ENCODE measurements at places on chromosomes 3 and 15.

DNA sequence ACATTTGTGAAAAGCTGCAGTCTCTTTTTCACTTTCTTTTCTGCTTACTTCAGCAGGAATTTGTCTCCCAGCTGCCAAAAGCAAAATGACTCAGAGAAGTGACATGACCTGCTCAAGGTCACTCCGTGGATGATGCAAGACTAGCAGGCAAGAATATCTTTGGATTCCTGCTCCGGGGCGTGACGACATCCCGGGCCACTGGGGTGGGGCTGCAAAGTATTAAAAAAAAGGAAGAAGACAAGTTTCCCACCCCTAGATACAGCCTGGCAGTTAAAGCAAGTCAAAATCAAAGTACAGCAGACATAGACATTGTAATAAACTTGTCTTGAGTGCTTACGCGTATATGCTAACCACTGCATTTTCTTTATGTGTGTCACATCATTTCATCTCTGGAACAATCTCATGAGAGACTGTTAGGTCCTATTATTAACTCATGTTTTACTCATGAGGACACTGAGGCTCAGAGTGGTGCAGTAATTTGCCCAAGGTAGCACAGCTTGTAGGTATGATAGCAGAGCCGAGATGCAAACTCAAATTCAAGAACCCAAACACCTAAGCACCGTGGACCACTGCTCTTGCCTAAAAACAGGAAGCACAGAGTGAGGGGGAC, 485.2 kb upstream of the PROK2 start:
- DNase-seq: no peak

GRCh38 chr3:17632401-17633100, 109.9 kb downstream of the TBC1D5 start:
- no peak for DNase-seq

GRCh38 chr3:194296454-194297263, 54.5 kb downstream of the CPN2 start:
- no peak for DNase-seq

DNA sequence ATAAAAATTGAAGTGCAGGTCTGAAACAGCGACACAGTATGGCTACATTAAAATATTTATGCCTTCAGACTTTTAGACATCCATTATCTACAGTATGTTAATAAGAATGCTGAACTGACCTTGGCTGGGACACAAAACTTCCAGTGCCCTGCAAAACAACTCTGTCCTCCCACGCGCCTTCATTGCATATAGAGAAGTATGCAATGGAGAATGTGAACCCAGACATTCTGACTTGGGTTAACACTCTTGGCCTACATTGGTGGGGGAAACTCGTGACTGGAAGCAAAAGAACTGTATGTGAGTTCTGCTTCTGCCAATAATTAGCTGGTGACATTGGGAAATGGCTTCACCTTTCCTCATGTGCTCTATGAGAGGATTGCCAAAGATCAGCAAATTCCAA, 110.5 kb upstream of the SLC24A5 start:
- no peak for DNase-seq

- no peak for DNase-seq
These were observed 429.5 kb downstream of the OCA2 start for GRCh38 chr15:27669641-27670040.

DNA sequence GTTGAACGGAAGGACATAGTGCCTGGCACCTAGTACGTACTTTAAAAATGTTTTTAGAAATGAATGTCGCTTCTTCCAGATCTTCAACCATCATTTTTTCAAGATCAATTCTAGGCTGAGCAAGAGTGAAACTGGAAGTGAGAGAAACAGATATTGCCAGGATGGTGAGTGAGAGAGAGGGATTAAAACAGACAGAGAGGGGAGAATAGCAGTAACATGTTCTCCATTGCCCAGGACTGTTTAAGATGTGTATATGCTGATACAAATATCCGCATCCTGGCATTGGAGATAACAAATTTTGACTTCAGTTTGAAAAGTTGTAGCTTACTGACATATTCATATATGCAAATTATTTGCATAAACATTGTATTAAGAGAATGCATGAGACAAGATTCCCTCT, 1156.1 kb downstream of the TBL1XR1 start:
- DNase-seq: no peak

DNA sequence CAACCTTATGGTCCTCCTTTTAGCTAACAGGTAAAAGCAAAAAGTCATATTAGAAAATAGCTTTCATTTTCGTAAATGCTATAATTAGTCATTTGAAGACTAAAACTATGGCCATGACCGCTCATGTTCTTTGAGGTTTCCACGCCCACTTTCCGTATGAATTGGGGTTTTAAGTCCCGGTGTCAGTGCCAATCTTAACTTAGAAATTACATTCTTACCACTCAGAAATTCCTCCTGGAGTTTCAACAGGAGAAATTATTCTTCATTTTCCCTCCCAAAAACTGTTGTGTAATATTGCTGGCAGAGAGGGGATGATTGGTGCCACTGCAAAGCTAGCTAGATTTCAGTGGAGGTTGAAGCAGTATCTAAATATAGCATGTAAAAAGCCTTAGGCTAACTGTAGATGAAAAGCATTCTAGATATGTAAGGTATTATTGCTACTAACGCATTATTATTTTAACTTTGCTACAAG, 71.0 kb upstream of the MDFIC2 start:
- DNase-seq: no peak

GRCh38 chr3:23923786-23924185, 6.9 kb downstream of the RPL15 start:
- no peak for DNase-seq

DNA sequence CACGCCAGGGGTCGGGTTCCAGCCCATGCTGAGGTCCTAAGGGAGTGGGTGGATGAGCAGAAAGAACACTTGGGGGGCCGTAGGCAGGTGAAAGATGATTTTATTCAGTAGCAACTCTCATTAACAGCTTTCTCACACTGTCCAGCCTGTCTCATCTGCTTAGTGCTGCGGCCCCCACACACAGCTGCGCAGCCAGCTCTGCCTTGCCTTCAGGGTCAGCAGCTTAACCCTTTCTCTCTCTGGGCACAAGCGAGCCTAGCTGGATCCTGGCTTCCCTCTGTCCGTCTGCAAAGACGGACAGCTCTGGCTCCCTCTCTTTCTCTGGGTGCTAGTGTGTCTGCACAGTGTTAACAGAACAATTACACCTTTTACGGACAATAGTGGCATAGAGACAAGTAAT, 21.3 kb downstream of the NPAP1 start:
- no peak for DNase-seq

- no peak for DNase-seq
These were observed 42.7 kb upstream of the BLM start for GRCh38 chr15:90674476-90674875.

GRCh38 chr15:90001062-90001682, at the start of gene ZNF710:
Gene ZNF710 (plus strand): TSS chr15:90001324. CDS start chr15:90067138, 65,814 bp downstream.
- no peak for DNase-seq

- DNase-seq: no peak
These were observed 217.3 kb upstream of the LRRFIP2 start for GRCh38 chr3:37391679-37392078.

DNA sequence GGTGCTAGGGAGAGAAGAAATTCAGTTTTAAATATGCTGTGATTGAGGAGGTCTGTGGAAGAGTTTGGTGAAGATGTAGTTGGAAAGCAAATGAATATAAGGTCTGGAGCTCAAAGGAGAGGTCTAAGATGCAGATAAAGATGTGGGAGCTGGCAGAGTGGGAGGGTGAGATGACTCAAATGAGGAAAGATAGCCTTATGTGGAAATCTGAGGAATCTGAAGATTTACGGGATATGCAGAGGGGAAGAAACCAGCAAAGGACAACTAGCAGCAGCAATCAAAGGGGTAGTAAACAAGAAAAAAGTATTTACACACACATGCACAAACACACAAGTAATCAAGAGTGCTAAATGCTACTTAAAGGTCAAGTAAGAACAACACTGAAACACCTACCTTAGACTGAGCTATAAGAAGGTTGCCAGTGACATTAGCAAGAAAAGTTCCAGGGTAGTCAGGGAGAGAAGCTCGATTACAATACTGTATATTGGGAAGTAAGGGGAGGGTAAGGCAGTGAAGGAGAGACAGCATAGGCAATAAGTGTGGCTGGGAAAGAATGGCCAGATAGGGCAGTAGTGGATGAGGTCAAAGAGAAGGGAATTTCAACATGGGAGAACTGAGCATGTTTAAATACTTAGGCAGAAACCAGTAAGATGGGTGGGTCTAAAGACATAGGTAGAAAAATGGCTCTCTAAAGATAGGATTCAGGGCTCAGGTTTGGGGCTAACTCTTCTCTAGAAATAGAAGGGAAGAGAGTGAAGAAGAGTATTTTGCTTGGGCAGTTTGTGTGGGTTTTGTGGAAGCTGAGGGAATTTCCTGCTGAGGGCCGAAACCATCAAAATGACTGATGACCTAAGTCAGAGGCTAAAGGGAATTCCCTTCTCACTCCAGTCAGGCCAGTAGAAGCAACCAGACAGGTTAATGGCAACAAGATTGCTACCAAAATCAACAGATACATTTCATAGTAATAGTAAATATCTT, 8.9 kb downstream of the CMTM6 start:
- DNase-seq: no peak

- DNase-seq: no peak
These were observed 4.9 kb upstream of the MAGEF1 start for GRCh38 chr3:184716622-184717398.

DNA sequence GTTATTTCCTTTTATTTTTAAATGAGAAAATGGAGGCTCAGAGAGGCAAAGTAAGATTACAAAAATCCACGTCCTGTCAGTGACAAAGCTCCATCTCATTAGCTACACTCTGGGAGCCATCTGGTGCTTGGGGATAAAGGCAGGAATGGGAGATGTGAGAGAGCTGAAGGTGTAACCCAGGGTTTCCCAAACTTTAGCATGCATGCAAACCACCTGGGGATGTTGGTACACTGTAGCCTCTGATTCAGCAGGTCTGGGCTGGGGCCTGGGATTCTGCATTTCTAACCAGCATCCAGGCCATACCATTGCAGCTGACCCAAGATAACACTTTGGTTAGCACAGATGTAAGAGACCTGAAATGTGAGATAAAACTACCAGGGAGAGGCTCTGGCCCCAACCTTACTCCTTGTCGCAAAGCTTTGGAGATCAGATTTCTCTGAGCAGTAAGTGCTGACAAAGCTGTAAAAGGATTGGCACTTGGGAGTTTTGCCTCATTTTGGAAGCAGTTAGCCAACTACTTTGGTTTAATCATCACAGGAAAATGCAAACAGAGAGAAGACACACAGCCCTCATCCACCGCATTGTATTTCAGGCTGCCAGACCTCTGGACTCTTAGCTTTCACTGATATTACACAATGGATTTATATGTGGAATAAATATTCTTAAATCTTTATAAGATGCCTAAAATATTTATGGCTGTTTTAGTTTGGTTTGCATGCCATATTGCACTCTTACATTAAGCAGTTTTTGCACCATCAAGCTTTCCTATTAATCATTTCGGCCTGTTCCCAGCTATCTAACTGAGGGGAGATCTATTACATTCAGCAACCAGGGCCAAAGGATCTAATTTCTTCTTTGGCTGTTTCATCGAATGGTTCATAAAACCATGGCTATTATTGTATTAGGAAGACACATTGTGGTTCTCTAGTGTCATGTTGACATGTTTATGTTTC, 263.0 kb downstream of the EBLN2 start:
- DNase-seq: no peak

DNA sequence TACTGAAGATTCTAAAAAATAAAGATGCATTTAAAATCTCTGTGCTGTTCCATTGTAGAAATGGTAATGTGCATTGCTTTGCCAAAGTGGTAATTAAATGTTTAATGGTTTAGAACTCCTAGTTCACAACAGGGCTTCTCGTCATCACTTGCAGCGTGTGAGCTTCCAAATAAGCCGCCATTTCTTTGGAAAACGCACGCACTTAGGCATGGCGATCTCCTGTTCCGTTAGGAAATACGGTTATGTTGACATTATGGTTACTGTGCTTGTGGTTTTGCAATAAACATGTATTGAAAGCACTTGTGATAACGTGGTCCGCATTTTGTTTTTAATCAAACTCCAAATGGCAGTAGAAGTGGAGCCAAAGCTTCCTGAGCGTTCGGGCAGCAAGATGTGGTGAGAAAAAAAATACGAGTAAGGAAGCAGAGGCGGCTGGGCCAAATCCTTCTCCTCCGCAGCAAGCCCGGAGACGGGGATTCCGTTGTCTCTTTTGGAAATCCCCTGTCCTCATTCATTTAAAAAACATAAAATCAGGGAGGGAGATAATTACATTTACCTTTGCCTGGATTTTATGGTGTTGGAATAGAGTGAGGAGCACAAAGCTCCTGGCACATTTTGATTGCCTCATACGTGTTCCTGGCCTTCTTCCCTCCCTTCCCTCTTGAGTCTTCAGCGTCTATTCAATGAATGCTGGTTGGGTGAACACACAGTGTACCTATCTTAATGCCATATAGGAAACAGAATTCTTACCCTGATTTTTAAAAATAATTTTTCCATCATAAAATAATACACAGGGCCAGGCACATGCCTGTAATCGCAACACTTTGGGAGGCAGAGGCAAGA, 97.5 kb downstream of the SLC49A4 start:
- DNase-seq: no peak

DNA sequence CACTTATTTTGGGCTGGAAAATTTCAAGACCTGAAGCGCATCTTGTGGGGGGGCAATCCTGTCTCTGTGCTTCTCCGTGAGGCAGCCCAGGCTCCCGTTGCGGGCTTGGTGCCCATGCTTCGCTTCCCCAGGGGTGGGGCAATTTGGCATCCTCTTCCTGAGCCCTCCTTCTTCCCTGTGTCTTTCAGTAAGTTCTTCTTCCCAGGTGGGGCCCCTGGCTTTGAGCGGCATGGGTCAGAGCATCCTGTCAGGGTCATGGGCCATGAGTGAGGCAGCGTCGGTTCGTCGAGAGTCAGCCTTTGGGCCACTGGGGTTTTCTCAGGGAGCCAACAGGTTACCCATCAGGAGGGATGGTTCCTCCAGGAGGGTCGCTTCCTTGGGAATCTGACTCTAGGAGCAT, 200.7 kb downstream of the UBE3A start:
- no peak for DNase-seq

DNA sequence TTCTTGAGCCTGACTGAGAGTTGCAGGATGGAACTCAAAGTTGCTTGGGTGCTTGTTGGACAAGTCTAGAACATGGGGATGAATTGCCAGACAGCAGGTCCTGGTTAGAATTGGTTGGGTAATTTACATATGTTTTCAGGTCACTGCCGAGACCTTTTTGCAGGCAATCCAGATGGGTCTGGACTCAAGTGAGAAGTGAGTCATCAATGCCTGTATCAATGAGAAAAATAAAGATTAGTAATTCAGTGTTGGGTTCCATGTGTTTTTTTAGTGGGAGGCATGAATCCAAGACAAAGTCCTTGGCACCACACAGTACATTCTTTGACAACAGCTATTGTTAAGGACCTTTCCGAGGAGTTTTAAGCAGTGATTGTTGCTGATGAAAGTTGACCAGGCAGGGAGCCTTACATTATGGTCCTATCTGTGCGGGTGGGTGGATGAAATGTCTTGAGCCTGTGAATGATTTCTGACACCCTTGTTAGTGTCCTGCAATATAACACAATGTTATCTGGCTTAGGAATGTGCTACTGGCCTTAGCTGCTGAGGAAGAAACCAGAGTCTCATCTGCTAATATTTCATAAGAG, 77.7 kb downstream of the CRYGS start:
- DNase-seq: no peak

DNA sequence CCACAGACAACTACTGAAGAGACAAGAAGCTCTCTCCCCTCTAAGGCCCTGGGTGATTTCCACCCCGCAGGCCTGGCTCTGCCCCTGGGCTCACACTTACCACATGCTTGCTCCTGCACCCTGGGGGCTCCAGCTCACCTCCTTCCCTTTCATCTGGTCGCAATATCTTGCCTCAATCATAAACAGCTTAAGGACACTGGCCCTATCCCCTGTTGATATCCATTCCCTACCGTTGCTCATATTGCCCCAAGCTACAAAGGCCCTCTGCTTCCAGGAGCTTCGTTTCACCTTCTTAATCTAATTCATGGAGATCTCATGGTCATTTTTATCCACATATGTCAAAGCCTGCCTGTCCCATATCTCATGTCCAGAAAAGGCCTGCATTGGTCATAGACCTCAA, 46.0 kb upstream of the TSEN2 start:
- DNase-seq: no peak
